Transverse colon (tissue), 4 donors: ENCODE measurements at places on chromosomes 12 and 14. TPM values are rescaled to one million over a fixed set of nuclear protein-coding genes. Genes with fewer than 3 reads are reported as not detected.

Gene PNMA1
- 12.7 TPM for total RNA-seq

Gene KRT85
- not detected for total RNA-seq

Gene GALNT8
- 20.9 TPM for total RNA-seq

Gene DYRK2
- 77.6 TPM for total RNA-seq

Gene LTA4H
- total RNA-seq, result 59.7 TPM

Gene PLEK2
- 33.8 TPM for total RNA-seq

Gene TBPL2
- not detected for total RNA-seq

Gene CS
- total RNA-seq, result 226 TPM

Gene MYL6
- total RNA-seq, result 3,440 TPM

Gene KRT74
- total RNA-seq, result not detected

DNA sequence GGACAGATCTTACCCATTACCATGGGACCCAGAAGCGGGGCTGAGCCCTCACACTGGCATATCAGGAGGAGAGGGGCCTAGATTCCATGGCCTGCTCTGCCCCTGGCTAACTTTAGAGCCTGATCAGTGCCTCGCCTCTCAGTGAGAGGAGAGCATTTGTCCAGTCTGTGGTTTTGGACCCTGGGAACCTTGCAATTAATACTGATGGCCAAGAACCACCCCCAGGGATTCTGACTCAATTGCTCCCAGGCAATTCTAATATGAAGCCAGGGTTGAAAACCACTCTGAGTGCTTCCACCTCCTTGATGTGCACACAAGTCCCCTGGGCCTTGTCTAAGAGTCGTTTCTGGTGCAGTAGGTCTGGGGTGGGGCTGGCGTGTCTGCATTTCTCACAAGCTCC is 67.7 kb downstream of the CALM1 start:
- no peak overlapping the region for H3K4me3 ChIP-seq
- no peaks in the 10 kb centered on the region for H3K27me3 ChIP-seq
- no peaks in the 10 kb centered on the region for H3K36me3 ChIP-seq
- DNase-seq, result no peak
- H3K4me1 ChIP-seq, result no peaks in the 10 kb centered on the region
- H3K27ac ChIP-seq, result no peak overlapping the region

- peaks cover 12% of the 10 kb centered on the region for H3K4me1 ChIP-seq
- H3K27ac ChIP-seq, result no peak overlapping the region
- H3K36me3 ChIP-seq, result no peaks in the 10 kb centered on the region
- DNase-seq, result no peak
- H3K27me3 ChIP-seq, result peaks cover 49% of the 10 kb centered on the region
Measured at GRCh38 chr12:54175200-54175963, 13.4 kb downstream of the SMUG1 start.

DNA sequence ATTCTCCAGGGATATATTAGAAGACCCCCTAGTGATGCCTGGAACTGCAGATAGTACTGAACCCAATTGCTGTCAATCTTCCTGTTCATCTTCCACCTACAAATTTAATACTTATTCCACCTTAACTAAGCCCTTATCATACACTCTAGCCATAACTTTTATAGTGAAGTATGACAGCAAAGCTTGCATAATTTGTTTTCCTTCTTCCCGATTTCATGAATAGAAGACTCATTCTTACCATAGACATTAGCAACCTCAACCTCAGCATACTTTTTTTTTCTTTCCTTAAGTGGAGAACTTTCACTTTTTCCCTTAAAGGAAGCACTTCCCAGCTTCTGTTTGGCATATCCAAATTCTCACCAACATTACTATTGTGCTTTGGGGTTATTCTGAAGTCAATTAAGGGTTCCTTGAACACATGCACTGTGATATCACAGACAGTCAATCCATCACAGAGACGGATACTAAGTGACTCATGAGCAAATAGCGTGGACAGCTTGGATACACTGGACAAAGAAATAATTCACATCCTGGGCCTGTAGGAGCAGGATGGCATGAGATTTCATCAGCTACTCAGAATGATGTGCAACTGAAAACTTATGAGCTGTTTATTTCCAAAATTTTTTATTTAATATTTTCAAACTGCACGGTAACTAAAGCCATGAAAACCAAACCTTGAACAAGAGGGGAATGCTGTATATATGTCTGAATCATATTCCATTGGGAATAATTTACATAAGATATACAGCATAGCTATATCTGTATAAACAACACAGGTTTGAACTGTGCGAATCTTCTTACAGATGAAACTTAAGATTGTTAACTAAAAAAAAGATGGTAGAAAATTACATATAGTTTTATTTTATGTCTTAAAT is 63.9 kb downstream of the SYT1 start:
- no peak for DNase-seq
- no peaks in the 10 kb centered on the region for H3K27me3 ChIP-seq
- H3K36me3 ChIP-seq, result no peaks in the 10 kb centered on the region
- H3K27ac ChIP-seq, result no peak overlapping the region

DNA sequence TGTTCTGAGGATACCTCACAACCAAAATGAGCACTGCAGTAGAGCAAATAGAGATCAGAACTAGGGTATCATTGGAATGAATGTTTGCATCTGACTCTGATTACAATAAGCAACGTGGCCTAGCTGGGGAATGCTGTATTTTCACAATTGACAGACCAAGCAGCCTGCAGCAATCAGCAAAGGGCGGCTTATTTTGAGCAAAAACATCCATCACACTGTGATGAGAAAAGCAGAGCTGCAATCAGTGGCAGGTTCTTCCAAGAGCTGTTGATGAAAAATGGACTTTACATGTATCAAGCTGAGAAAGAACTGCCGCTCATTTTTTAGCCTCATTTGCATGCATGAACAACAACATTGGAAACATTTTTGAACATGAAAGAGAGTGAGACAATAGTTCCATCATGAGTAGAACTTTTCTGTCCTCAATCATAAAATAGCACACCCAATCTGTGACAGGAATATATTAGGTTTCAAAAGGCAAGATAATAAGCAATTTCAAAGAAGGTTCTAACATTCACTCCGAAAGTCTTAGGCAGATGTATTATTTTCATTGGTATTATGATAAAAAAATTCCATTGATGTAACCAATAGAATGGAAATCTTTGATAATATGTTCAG is 249.7 kb upstream of the FBXO33 start:
- H3K27me3 ChIP-seq, result no peaks in the 10 kb centered on the region
- no peak for DNase-seq
- no peak overlapping the region for H3K27ac ChIP-seq
- H3K4me1 ChIP-seq, result no peaks in the 10 kb centered on the region
- H3K36me3 ChIP-seq, result no peaks in the 10 kb centered on the region

- H3K4me1 ChIP-seq, result peaks cover 43% of the 10 kb centered on the region
- H3K36me3 ChIP-seq, result no peaks in the 10 kb centered on the region
- H3K4me3 ChIP-seq, result peak overlapping the region; percentile 65
- DNase-seq, result peak; percentile 59
Measured at GRCh38 chr12:56221232-56221756, 428 bp downstream of the RNF41 start.

GRCh38 chr12:12726555-12727093 is 9.5 kb downstream of the CDKN1B start:
- H3K4me1 ChIP-seq, result peaks cover 21% of the 10 kb centered on the region
- peak overlapping the region; percentile 99 for H3K4me3 ChIP-seq
- peak overlapping the region; percentile 100 for H3K27ac ChIP-seq
- H3K36me3 ChIP-seq, result no peaks in the 10 kb centered on the region
- DNase-seq, result no peak

GRCh38 chr12:121038861-121039668 is at the start of gene OASL:
TSS of gene OASL (minus strand) at chr12:121039246. CDS start at chr12:121038971, 275 bp downstream.
- H3K4me1 ChIP-seq, result peaks cover 15% of the 10 kb centered on the region
- peak; percentile 77 for DNase-seq
- no peaks in the 10 kb centered on the region for H3K36me3 ChIP-seq
- H3K4me3 ChIP-seq, result peak within 1 kb of the TSS; percentile 29
- peak within 1 kb of the TSS; percentile 38 for H3K27ac ChIP-seq

DNA sequence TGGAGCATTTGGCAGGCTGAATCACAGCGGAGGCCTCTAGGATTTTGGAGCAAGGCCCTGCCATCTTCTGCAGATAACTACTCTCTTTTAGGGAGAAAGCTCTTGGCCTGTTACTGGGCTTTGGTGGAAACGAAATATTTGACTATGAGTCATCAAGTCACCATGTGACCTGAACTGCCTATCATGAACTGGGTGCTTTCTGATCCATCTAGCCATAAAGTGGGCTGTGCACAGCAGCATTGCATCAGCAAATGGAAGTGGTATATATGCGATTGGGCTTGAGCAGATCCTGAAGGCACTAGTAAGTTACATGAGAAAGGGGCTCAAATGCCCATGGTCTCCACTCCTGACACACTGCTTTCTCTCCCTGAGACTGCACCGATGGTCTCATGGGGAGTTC is 21.1 kb downstream of the GYS2 start:
- no peaks in the 10 kb centered on the region for H3K4me1 ChIP-seq
- DNase-seq, result no peak
- H3K27me3 ChIP-seq, result no peaks in the 10 kb centered on the region
- no peaks in the 10 kb centered on the region for H3K36me3 ChIP-seq
- H3K4me3 ChIP-seq, result no peak overlapping the region

DNA sequence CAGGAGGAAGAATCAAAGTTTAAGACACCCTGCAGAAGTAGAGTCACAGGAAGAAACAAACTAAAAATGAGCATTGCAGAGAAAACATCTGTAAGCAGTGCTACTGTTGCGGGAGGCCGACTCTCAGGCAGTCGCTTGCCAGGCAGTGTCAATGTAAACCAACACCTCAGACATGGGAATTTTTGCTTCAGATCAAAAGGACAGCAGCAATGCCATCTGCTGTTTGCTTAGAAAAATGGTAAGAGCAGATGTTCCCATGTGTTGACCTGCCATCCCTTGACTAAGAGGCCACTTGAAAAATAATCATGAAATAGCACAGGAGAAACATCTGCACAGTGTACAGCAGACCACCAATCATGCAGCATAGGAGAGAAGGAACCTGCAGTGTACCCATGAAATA is 196.6 kb downstream of the SLC25A21 start:
- no peak overlapping the region for H3K4me3 ChIP-seq
- no peak for DNase-seq
- no peaks in the 10 kb centered on the region for H3K27me3 ChIP-seq

DNA sequence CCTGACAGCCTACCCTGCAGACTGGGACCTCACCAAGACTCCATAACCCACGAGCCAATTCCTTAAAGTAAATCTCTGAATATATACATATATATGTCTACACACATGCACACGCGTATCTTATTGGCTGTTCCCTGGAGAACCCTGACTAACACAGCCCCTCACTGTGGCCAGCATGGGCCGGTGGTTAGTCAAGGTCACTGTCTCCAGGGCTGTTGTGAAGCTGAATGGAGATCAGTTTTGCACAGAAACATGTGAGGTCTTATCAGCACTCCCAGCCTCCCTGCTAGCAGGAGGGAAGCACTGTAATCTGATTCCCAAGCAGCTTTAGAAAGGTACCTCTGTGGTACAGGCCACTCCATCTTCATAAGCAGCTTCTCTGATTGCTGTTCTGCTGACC is 46.6 kb upstream of the PLEKHG6 start:
- no peak overlapping the region for H3K27ac ChIP-seq
- H3K4me1 ChIP-seq, result no peaks in the 10 kb centered on the region
- no peaks in the 10 kb centered on the region for H3K36me3 ChIP-seq
- no peaks in the 10 kb centered on the region for H3K27me3 ChIP-seq
- no peak for DNase-seq
- H3K4me3 ChIP-seq, result no peak overlapping the region

GRCh38 chr14:34229140-34229539 is 232.9 kb downstream of the SPTSSA start:
- H3K27me3 ChIP-seq, result no peaks in the 10 kb centered on the region
- H3K36me3 ChIP-seq, result no peaks in the 10 kb centered on the region
- no peak for DNase-seq
- no peak overlapping the region for H3K4me3 ChIP-seq

DNA sequence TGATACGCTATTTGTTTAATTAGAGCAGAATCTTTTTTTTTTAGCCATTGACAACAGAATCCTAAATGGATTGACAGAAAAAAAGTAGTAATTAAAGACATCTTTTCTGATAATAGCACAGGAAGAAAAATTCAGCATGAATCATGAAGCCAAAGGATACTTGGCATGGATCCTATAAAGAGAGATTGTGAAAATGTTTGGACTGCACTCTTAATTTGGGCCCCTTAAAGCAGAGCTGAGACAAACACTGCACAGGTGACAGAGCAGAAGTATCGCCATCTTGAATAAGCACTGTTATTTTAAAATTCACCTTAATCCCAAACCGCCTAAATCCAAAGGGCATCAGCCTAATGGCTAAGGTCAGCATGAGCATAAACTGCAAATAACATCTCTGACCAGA is 48.8 kb upstream of the SEL1L start:
- DNase-seq, result no peak
- no peak overlapping the region for H3K4me3 ChIP-seq
- H3K4me1 ChIP-seq, result no peaks in the 10 kb centered on the region
- no peaks in the 10 kb centered on the region for H3K27me3 ChIP-seq

- DNase-seq, result no peak
- no peaks in the 10 kb centered on the region for H3K4me1 ChIP-seq
- H3K4me3 ChIP-seq, result no peak overlapping the region
- peaks cover 2% of the 10 kb centered on the region for H3K27me3 ChIP-seq
Measured at GRCh38 chr14:76420827-76421226, 44.9 kb downstream of the ESRRB start.

GRCh38 chr14:96078625-96079016 is 39.5 kb downstream of the C14orf132 start:
- H3K27me3 ChIP-seq, result no peaks in the 10 kb centered on the region
- H3K4me1 ChIP-seq, result no peaks in the 10 kb centered on the region
- no peak for DNase-seq
- no peak overlapping the region for H3K27ac ChIP-seq
- H3K36me3 ChIP-seq, result no peaks in the 10 kb centered on the region
- H3K4me3 ChIP-seq, result no peak overlapping the region

GRCh38 chr14:86897224-86897623 is 1095.8 kb downstream of the GALC start:
- no peak overlapping the region for H3K27ac ChIP-seq
- no peak for DNase-seq
- no peak overlapping the region for H3K4me3 ChIP-seq

DNA sequence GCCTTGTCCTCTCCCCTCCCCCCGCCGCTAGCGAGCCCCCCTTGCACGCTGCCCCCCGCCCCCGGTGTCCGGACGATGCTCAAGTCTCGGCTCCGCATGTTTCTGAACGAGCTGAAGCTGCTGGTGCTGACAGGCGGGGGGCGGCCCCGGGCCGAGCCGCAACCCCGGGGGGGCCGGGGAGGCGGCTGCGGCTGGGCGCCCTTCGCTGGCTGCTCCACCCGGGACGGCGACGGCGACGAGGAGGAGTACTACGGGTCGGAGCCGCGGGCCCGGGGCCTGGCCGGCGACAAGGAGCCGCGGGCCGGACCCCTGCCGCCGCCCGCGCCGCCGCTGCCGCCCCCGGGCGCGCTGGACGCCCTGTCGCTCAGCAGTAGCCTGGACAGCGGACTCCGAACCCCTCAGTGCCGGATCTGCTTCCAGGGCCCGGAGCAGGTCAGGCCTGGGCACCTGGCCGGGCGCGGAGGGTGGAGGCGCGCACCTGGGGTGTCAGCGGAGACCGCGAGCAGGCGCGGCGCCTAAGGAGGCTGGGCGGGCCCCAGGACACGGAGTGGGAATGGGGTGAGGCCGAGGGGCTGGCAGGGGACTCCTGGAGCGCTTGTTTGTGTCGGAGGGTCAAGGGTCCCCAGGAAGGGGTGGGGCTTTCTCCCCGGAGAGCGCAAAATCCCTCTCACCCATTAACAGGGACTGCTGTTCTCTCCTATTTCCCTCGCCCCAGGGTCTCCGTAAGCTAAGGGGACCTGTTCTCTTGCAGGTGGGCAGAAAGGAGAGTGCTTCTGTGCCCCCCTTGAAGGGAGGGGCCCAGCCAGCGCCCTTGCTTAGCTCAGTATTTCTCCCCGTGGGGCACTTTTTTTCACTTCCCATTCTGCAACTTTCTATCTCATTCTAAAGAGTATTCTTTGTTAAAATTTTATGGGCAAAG is 810 bp downstream of the MARCHF9 start:
- H3K27ac ChIP-seq, result peak overlapping the region; percentile 83
- H3K4me3 ChIP-seq, result peak overlapping the region; percentile 76
- DNase-seq, result peak; percentile 70
- no peaks in the 10 kb centered on the region for H3K27me3 ChIP-seq
- no peaks in the 10 kb centered on the region for H3K36me3 ChIP-seq
